ENCODE measurements at places on chromosomes 6 and 20.

GRCh38 chr20:50318710-50319109 lies 128.1 kb downstream of the CEBPB start:
- DNase-seq = no peak

- no peak for DNase-seq
Measured at GRCh38 chr20:8433291-8433690, 301.2 kb downstream of the PLCB1 start.

GRCh38 chr20:9515214-9515585 lies 810 bp downstream of the LAMP5 start:
- DNase-seq = no peak

DNA sequence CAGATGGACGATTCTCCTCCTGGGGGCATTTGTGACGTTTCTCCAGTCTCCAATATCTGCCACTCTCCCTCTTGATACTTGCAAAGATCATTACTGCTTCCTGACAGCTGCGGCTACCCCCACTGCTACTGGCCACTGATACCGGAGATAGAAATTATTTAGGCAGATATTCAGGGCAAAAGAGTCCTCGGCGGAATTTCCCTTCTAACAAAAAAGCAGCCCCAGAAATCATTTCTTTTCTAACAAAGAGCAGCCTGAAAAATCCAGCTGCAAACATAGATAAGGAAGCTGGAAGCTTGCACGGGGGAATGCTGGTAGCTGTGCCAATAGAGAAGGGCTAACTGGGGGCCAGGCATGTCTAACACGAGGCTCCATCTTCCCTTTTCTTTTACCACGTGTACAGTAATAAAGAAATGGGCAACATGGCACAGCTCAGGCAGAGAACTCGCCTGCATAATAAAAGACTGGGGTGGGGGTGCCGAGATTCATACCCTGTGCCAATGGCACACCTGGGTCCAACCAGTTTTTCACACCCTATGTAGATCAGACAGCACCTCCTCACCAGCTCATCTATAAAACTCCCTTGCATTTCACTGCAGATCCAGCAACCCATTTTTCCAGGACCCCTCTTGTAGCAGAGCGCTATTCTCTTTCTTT lies 6.1 kb downstream of the TP53RK start:
- DNase-seq = no peak

Data from activated CD8-positive, alpha-beta memory T cell treated with anti-CD3 and anti-CD28 coated beads for 1 hour (primary cell).